Activated naive CD8-positive, alpha-beta T cell treated with anti-CD3 and anti-CD28 coated beads, Interleukin-2, amount 50 U/mL, for 16 hours (primary cell): ENCODE measurements at places on chromosomes 7 and 10.

- no peak for DNase-seq
Measured at GRCh38 chr10:14010101-14010558, 320.6 kb downstream of the FRMD4A start.

DNA sequence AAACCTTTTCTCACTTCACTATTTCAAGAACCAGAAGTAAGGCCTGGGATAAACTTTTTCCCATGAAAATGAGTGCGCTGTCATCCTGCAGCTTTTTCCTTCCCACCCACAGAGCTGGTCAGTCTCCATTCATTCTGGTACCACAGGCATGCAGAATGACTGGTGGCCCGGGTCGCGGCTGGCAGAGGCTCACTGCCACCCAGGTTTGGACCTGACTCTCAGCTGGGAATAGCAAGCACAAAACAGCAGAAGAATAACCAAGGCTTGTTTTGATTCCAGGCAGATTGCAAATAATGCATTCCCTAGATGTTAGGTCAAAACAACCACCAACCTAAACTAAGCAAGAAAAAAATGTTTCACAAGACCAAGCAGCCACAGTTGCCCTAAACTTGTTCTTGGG lies 190.5 kb upstream of the NRP1 start:
- DNase-seq: no peak

GRCh38 chr10:84665883-84666463 lies 337.6 kb downstream of the CCSER2 start:
- DNase-seq: no peak

DNA sequence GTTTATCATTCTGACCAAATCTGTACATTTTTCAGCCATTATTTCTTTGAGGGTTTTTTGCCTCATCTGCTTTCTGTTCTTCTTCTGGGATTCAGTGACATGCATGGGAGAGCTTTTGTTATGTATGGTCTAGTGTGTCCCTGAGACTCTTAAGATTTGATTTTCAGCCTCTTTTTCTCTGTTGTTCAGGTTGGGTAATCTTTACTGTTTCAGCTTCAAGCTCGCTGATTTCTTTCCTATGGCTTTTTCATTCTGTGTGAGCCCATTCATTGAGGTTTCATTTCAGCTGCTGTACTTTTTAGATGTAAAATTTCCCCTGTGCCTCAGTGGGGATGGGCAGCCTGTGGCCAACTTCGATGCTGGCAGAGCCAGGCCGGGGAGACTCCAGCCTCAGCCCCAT lies 38.1 kb downstream of the FOXK1 start:
- DNase-seq: no peak

DNA sequence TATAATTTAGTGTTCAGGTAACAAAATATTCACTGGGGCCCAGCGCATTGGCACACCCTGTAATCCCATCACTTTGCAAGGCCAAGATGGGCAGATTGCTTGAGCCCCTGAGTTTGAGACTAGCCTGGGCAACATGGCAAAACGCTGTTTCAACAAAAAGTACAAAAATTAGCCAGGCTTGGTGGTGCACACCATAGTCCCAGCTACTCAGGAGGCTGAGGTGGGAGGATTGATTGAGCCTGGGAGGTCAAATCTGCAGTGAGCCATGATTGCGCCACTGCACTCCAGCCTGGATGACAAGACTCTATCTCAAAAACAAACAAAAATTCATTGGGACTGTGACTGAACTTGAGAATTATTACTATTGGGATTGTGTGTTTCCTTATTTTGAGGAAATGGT lies 40.4 kb upstream of the TRUB1 start:
- no peak for DNase-seq

- no peak for DNase-seq
Measured at GRCh38 chr10:17214526-17214925, 13.1 kb upstream of the TRDMT1 start.

DNA sequence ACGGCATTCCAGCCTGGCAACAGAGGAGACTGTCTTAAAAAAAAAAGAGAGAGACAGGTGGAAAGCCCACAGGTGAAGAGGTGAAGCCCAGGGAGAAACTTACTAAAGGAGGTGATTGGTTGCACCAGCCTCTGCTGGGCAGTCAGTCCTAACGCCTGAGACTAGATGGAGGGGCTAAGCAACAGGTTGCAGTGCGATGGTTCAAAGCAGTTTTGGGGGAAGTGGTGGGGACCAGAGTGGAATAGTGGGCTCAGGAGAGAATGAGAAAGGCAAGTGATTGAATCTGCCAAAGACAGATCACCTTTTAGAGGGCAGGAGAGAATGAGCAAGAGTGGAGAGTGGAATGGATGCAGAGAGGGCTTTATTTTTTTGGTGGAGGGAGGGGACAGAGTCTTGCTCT lies 100.0 kb upstream of the KCTD7 start:
- DNase-seq: no peak

DNA sequence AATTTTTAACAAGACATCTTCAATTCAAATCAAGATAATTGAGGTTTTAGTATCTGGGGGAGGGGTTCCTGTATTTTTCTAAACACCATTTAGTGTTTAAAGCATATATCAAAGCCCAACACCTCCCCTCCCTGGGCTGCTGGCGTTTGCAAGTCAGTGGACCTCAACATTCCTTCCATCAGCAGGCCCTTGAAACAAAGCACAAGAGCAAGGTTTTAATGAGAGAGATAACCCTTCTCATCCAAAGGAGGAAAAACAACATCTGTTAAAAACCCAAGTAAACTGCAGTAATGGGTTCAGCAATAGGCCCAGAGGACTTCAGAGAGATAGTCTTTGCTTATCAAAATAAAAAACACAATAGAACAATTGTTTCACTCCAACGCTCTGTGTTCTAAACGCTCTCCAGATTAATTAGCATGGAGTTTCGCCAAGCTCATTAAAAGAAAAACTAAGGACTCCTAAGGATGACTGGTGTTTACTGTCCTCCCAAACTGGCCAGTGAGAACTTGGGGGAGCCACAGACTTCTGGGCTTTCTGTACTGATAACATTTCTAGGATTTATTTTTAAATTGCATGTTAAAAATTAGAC lies 2.5 kb downstream of the JCAD start:
- no peak for DNase-seq

DNA sequence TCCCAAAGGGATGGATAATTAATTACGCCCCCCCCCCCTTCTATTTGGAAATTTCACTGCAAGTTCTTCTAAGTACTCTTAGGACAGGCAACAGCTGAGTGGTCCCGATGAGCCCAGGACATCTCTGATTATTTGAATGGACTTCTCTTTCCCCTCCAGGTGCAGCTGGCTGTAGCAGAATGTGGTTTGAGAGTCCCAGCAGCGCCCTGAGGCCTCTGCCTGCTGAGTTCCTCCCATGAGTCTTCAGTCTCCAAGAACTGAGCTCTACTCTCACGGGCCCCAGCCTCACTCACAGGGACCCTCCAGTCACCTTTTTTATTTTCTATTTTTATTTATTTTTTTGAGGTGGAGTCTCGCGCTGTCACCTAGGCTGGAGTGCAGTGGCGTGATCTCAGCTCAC lies 63.6 kb upstream of the SFMBT2 start:
- DNase-seq: no peak

- no peak for DNase-seq
Measured at GRCh38 chr7:116824449-116824848, 37.9 kb upstream of the CAPZA2 start.

GRCh38 chr10:113455947-113456346 lies 96.9 kb upstream of the HABP2 start:
- no peak for DNase-seq

GRCh38 chr10:115957012-115957399 lies 316.0 kb downstream of the GFRA1 start:
- DNase-seq: no peak

GRCh38 chr7:71021131-71021530 lies 110.8 kb upstream of the GALNT17 start:
- DNase-seq: no peak

DNA sequence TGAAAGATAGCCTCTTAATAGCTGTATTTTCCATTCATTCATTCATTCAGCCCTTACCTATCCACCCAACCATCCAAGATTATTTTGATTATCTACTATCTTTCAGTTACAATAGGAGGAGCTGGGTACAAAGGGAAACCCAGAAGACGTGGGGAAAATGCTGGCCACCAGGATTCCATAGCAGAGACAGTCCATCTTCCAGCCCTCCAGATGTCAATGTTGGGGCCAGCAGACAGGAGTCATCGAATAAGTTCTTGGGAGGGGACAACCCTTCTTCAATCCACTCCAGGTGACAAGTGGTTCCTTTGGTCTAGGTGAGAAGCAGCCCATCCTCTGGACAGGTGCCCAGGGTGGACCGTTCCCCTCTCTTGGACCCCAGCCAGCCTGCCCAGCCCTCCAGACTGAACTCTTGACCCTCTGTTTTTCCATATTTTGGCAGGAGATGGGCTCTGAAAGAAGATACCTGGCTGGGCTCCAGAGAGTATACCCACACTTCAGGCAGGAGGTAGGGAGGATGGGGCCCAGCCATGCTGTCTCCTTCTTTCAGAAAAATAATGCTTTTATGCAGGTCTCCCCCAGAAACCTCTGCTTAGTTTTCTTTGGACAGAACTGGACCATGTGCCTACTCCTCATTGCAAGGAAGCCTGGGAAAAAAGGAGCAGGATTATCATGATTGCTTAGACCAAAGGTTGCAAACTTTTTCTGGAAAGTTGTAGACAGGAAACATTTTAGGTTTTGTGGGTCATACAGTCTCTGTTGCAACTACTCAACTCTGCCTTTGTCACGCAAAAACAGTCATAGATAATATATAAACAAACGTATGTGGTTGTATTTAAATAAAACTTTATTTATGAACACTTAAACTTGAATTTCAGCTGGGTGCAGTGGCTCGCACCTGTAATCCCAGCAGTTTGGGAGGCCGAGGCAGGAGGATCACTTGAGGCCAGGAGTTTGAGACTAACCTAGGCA lies 95.5 kb upstream of the SMNDC1 start:
- no peak for DNase-seq

GRCh38 chr7:53690411-53690810 lies 655.0 kb downstream of the POM121L12 start:
- DNase-seq: no peak

GRCh38 chr10:3955493-3955892 lies 170.5 kb upstream of the KLF6 start:
- no peak for DNase-seq

DNA sequence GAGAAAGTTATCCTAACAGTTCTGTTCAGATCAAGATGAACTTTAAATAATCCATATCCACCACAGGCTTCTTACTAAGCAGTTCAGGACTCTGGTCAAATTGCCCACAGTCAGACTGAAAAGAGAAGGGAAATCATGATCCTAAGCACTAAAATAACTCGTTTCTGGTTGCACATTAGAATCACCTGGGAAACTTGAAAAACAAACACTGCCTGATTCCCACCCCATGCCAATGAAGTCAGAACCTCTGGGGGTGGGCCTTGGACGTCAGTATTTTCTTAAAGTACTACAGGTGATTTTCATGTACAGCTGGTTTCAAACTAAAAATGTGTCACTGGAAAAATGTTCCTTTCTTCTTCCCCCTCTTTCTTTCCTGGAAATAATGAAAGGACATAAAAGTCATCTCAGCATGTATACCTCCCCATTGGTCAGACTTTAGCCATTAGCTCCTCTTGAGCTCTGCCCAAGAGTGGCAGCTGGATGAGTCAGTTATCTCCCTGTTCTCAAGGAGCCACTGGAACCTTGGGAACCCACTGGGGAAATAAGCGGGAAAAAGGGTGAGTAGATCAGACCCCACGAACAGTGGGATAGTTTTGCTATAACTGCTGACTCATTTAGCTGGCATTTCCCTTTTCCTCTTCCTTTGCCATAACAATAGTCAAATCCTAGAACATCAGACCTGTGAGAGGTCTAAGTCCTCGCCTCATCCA lies 75.3 kb upstream of the IL6 start:
- DNase-seq: no peak

DNA sequence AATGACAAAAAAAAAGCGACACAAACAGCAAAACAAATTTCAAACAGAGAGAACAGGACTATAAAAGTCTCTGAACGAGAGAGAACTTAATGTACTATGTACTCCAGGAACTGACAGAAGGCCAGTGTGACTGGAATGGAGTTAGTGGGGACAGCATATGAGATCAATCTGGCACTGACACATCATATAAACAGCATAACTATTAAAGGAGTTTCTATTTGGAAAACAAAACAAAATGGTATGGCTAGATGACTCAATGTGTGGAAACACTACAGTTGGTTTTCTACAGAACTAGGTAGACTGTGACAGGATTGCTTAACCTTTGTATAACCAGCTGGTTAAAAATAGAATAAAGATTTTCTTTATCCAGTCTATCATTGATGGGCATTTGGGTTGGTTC lies 232.9 kb upstream of the KAT6B start:
- no peak for DNase-seq

- DNase-seq: no peak
Measured at GRCh38 chr7:30842542-30843451, 68.9 kb upstream of the AQP1 start.

DNA sequence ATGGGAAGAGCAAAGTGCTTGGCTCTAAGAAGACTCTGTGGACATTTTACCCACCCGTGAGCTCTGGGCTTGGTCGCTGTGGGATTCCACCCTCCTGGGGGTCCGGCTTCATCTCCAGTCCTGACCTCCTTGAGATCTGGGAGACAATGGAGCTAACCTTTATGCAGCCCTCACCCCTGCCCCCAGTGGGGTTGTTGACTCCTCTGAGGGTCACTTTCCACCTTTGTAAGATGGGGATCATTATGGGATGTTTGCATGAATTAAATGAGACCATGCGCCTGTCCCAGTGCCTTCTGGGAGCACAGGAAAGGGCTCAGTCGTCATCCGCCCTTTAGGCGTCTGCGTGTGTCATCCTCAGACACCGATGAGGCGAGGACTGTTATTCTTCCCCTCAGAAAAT lies 237.2 kb downstream of the SKAP2 start:
- DNase-seq: no peak

GRCh38 chr7:97752215-97752614 lies 20.3 kb downstream of the TAC1 start:
- no peak for DNase-seq

GRCh38 chr10:93745408-93746065 lies 12.2 kb upstream of the LGI1 start:
- no peak for DNase-seq

GRCh38 chr10:184911-185310 lies 49.7 kb downstream of the ZMYND11 start:
- no peak for DNase-seq

DNA sequence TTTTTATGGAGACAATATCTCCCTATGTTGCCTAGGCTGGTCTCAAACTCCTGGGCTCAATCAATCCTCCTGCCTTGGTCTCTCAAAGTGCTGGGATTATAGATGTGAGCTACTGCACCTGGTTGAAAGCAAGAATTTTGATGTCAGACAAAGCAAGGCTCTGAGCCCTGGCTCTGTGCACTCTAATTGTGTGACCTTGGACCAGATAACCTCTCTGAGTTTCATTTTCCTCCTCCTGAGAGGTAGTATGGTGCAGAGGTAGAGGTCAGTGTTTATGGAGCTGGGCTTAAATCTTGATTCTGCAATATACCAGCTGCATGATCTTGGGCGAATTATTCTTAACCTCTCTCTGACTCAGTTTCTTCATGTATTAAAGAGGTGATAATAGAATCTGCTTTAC lies 31.4 kb upstream of the SLC26A3 start:
- DNase-seq: no peak

DNA sequence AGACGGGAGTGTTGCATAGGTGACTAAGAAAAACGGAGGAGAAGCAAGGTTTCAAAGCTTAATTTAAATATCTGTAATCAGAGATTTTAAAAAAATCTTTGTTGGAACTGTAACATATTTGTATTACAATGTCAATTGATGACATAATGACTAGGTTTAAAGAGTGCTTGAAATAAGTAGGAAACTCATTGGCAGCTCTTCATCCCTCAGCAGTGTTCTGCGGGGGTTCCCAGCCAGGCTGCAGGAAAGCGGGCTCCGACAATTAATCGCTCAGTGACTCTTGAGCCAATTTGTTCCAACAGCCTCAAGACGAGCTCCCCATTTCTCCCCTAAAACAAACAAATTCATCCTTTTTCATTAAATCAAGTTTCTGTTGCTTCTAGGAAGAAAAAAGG lies 22.6 kb downstream of the CPXM2 start:
- DNase-seq: no peak
